Upper lobe of left lung (tissue), 6 donors: ENCODE measurements at places on chromosomes 4 and X. TPM values are rescaled to one million over a fixed set of nuclear protein-coding genes. Genes with fewer than 3 reads are reported as not detected.
A peak's percentile ranks its signal among the peaks of the same experiment; 100 is the strongest.

- H3K36me3 ChIP-seq = no peaks in the 10 kb centered on the region
- H3K27ac ChIP-seq = no peak overlapping the region
- no peaks in the 10 kb centered on the region for H3K4me1 ChIP-seq
- no peak for DNase-seq
- no peaks in the 10 kb centered on the region for H3K27me3 ChIP-seq
Measured at GRCh38 chrX:140157611-140158010, 192.3 kb upstream of the CXorf66 start.

DNA sequence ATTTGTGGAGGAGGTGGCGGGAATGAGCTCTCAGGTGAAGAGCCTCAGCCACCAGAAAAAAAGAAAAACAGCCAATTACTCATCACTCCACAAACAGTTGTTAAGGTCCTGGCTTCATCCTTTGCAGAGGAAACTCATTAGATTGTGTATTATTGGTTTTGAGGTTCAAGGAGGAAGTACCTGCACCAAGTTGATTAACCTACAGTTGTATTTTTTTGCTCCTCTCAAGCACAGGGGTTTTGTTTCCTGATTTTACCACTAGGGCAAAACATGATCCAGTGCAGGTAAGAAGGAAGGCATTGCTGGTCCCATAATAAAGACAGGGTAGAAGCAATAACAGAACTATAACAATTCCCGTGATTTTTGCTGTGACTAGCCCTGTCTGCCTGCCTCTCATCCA, 84.0 kb upstream of the QRFPR start:
- H3K4me1 ChIP-seq = no peaks in the 10 kb centered on the region
- no peak for DNase-seq
- no peaks in the 10 kb centered on the region for H3K27me3 ChIP-seq

GRCh38 chr4:156931267-156931666, 40.3 kb downstream of the PDGFC start:
- DNase-seq = peak; percentile 38
- no peak overlapping the region for H3K4me3 ChIP-seq

GRCh38 chr4:71356924-71357663, 18.3 kb downstream of the SLC4A4 start:
- H3K4me1 ChIP-seq = no peaks in the 10 kb centered on the region
- H3K27me3 ChIP-seq = no peaks in the 10 kb centered on the region
- no peak overlapping the region for H3K27ac ChIP-seq
- DNase-seq = no peak
- no peaks in the 10 kb centered on the region for H3K36me3 ChIP-seq

GRCh38 chrX:48626401-48627298, 29.4 kb downstream of the WDR13 start:
- H3K36me3 ChIP-seq = no peaks in the 10 kb centered on the region
- H3K4me1 ChIP-seq = peaks cover under 1% of the 10 kb centered on the region
- DNase-seq = no peak
- no peak overlapping the region for H3K4me3 ChIP-seq
- H3K27me3 ChIP-seq = no peaks in the 10 kb centered on the region

DNA sequence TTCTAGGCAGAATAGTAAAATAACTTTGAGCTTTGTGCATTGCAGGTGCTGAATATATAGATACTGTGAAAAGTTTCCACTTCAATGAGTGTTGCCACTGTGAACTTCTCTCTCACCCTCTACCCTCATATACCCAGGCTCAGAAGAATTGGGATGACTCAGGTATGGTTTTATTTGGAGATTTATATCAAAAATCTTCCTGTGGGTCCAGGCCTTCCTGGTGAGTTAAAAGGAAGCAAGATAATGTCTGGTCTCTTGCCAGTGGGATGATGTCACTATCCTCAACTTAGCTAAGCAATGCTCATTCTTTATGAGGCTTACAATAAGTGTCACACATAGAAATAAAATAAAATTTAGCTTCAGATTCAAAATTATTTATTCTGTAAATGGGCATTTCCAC, 153.3 kb upstream of the TENT5D start:
- H3K4me1 ChIP-seq = no peaks in the 10 kb centered on the region
- no peaks in the 10 kb centered on the region for H3K27me3 ChIP-seq
- H3K4me3 ChIP-seq = no peak overlapping the region

- H3K27me3 ChIP-seq = no peaks in the 10 kb centered on the region
- no peak overlapping the region for H3K4me3 ChIP-seq
- no peaks in the 10 kb centered on the region for H3K36me3 ChIP-seq
- no peak for DNase-seq
- no peak overlapping the region for H3K27ac ChIP-seq
Measured at GRCh38 chr4:167383291-167383690, 149.0 kb upstream of the SPOCK3 start.

GRCh38 chr4:56696056-56696455, 15.0 kb upstream of the HOPX start:
- DNase-seq = no peak
- H3K4me1 ChIP-seq = peaks cover 4% of the 10 kb centered on the region
- H3K27me3 ChIP-seq = no peaks in the 10 kb centered on the region

GRCh38 chr4:106132045-106132444, 184.0 kb downstream of the TBCK start:
- peaks cover 6% of the 10 kb centered on the region for H3K36me3 ChIP-seq
- no peak for DNase-seq
- no peak overlapping the region for H3K4me3 ChIP-seq

GRCh38 chr4:82491251-82491960, 61.0 kb downstream of the ENOPH1 start:
- no peak overlapping the region for H3K4me3 ChIP-seq
- no peak overlapping the region for H3K27ac ChIP-seq
- no peak for DNase-seq
- no peaks in the 10 kb centered on the region for H3K4me1 ChIP-seq
- no peaks in the 10 kb centered on the region for H3K27me3 ChIP-seq
- H3K36me3 ChIP-seq = no peaks in the 10 kb centered on the region

DNA sequence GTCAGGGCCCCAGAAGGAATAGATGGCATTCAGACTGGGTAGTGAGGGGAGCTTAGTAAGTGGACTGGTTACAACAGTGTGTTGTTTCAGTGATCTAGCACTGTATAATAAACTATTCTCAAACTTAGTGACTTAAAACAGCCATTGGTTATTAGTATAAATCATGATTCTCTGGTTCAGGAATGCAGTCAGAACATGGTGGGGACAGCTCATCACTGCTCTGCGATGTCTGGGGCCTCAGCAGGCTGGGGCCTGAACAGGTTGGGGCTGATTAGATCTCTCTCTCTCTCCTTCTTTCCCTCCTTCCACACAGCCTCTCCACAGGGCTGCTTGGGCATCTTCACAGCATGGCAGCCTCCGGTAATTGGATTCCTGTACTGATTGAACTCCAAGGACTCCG, 160.4 kb downstream of the GATB start:
- H3K4me1 ChIP-seq = no peaks in the 10 kb centered on the region
- H3K4me3 ChIP-seq = no peak overlapping the region
- no peaks in the 10 kb centered on the region for H3K36me3 ChIP-seq
- no peak overlapping the region for H3K27ac ChIP-seq
- no peaks in the 10 kb centered on the region for H3K27me3 ChIP-seq
- DNase-seq = no peak

DNA sequence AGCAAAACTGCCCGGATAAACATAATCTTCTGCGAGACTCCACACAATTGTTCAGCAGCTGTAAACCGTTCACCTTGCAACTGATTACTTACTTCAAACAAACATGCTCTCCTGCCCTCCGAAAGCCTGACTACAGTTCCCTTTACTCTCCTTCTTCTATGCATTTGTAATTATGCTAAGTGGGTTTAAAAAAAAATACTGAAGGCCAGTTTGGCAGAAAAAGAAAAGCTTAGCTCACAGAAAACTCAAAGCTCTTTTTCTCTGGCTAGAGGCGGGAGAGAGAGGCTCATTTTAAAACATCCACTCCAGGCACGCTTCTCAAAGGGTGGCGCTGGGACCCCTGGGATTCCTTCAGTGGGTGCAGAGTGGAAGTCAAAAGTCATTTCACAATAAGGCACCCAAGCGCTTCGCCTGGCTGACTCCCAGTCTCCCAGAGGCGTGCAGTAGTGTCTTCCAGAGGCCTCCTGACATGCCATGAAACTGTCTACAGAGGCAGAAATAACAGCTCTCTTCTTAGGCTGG, 1.9 kb downstream of the DHRSX start:
- H3K36me3 ChIP-seq = no peaks in the 10 kb centered on the region
- H3K4me3 ChIP-seq = peak overlapping the region; percentile 91
- peaks cover 24% of the 10 kb centered on the region for H3K4me1 ChIP-seq
- no peaks in the 10 kb centered on the region for H3K27me3 ChIP-seq
- peak; percentile 54 for DNase-seq

DNA sequence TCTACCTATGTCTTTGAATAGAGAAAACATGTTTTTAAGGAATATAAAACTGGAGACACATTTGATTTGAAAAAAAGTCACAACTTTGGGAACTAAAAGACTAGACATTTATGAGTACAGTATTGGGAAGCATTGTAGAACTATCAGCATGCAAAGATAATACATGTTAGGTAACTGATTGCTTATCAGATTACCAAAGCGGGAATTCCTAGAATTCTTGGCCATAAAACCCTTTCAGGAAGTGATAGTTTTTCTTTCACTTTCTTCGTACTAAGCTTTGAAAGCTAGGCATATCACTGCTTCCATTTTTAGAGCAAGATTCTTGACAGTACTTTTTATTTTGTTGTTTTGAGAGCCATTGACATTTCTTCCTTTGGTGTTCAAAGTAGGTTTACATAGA, 646.6 kb upstream of the PITX2 start:
- no peaks in the 10 kb centered on the region for H3K27me3 ChIP-seq
- H3K4me3 ChIP-seq = no peak overlapping the region
- H3K36me3 ChIP-seq = no peaks in the 10 kb centered on the region
- H3K4me1 ChIP-seq = no peaks in the 10 kb centered on the region
- DNase-seq = no peak

DNA sequence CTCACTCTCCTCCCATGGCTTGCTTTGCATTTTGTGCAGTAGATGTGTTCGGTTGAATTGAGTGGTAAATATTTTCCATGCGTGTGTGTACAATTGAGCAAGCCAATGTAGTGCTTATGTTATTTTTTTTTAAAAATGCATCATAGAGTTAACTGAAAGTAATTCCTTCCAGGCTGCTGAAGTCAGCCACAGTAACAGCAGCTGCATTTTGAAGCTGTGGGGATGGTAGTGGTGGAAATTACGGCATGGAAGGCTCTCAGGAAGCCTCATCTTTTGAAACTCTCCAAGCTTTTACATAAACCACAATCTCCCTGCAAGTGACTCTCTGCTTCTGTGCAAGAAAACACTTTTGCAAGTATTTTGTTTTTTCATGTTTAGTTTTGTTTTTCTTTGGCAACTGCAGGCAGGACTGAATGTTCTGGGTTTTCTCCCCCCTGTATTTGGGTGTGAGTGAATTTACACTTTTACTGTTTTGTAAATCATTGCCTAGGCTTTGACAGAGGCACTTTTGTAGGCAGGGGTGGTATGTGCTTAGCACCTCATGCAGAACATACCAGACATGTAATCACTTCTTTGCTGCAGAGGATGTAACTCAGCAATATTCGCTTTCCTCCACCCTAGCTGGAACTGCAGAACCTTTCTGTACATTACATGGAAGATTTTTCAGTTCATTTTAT, 56.2 kb downstream of the LRRC66 start:
- no peak overlapping the region for H3K27ac ChIP-seq
- no peaks in the 10 kb centered on the region for H3K4me1 ChIP-seq
- no peak for DNase-seq
- no peak overlapping the region for H3K4me3 ChIP-seq

- no peak overlapping the region for H3K27ac ChIP-seq
- H3K4me1 ChIP-seq = no peaks in the 10 kb centered on the region
- no peak overlapping the region for H3K4me3 ChIP-seq
Measured at GRCh38 chr4:36638273-36638811, 356.9 kb downstream of the DTHD1 start.

FAM53A gene
- 2.8 TPM for total RNA-seq

SCML1 gene
- total RNA-seq = 18.9 TPM

DRD5 gene
- total RNA-seq = not detected

IDUA gene
- total RNA-seq = 13.5 TPM

SULT1E1 gene
- total RNA-seq = 2.2 TPM

IL13RA2 gene
- 1.0 TPM for total RNA-seq

TIGD4 gene
- 1.0 TPM for total RNA-seq

SPACA5 gene
- not detected for total RNA-seq

PPP1R2C gene
- total RNA-seq = not detected

SYN1 gene
- total RNA-seq = 0.66 TPM
